Left colon (tissue), 2 donors: ENCODE measurements at places on chromosomes 12 and 14.
A peak's percentile ranks its signal among the peaks of the same experiment; 100 is the strongest.

- no peak for DNase-seq
These were observed 450.2 kb downstream of the CCER1 start for GRCh38 chr12:90504806-90505205.

DNA sequence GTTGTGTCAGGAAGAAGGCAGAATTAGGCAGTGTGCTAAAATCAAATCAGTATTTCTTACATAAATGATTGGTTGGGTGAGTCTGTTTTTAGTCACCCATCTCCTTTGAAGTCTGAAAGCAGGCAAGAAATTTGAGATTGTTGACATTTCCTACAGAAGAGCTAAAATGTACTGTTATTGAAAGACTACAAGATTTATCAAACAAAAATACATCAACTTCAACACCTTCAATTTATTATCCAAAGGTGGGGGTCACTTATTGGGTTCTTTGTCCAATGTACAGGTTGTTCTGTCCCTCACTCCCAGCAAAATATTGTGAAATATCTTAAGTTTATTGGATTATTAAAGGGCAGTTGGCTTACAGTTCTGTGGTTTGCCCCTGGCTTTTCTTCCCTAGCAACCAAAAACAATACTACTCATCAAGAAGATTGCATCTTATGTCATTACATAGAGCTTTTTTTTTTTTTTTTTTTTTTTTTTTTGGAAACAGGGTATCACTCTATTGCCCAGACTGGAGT, 20.6 kb upstream of the PKP2 start:
- no peak for DNase-seq

GRCh38 chr14:104874110-104874531, 9.1 kb downstream of the CEP170B start:
- DNase-seq: peak; percentile 19

DNA sequence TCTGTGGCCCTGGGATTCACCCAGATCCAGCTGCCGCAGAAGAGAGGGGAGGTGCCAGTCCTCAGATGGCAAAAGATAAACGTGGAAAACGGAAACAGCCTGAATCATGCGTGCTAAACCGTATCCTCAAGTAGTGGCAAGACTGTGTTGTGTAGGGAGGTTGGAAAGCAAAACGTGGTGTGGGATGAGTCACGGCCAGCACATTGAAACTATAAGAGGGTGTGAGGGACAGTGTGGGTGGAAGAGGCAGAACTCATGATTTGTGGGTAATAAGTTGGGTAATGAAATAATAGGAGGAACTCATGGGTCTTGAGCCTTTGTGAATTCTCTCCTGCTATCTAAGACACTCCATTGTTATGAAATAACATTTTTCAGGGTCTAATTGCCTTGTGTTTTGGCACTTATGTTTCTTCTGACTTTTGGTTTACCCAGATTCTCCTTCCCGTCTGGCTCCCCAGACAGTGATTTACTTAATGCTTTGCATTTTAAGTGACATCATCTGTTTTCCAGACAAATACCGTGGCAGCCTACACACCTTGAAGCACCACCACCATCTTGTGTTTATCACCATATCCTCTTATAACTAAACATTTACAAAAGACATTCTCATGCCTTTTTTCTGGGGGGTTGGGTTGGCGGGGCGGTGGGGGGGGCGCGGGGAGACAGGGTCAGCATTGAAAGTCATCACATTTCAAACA, 62.3 kb upstream of the PTCSC3 start:
- DNase-seq: no peak

- DNase-seq: no peak
These were observed 105.0 kb downstream of the ETNK1 start for GRCh38 chr12:22729957-22730443.

GRCh38 chr12:74241341-74241740, 296.3 kb upstream of the ATXN7L3B start:
- DNase-seq: no peak

- DNase-seq: no peak
These were observed 41.2 kb upstream of the PLEKHD1 start for GRCh38 chr14:69443296-69443805.

GRCh38 chr14:30985796-30986195, 39.7 kb upstream of the AP4S1 start:
- no peak for DNase-seq

GRCh38 chr12:45879363-45879895, 110.9 kb downstream of the SCAF11 start:
- no peak for DNase-seq

DNA sequence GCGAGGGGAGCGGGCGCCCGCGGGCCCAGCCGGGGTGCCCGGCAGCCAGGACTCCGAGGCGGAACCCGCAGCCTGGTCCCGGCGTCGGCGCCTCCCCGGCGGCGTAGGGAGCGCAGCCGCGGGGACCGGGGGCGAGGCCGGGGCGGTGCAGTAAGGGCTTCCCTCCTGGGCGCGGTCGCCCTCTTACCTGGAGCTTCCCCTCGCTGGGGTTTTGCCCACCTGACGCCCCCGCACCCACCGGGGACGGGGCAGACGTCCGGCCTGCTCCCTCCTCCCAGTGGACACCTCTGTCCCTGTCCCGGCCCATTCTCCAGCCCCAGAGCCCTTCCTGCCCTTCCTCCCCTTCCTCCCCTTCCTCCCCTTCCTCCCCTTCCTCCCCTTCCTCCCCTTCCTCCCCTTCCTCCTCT, 413 bp upstream of the TUBA1C start:
- DNase-seq: no peak

GRCh38 chr12:31226639-31227038, 99.3 kb downstream of the SINHCAF start:
- no peak for DNase-seq

- no peak for DNase-seq
These were observed 411.0 kb downstream of the NELL2 start for GRCh38 chr12:44465139-44465538.

DNA sequence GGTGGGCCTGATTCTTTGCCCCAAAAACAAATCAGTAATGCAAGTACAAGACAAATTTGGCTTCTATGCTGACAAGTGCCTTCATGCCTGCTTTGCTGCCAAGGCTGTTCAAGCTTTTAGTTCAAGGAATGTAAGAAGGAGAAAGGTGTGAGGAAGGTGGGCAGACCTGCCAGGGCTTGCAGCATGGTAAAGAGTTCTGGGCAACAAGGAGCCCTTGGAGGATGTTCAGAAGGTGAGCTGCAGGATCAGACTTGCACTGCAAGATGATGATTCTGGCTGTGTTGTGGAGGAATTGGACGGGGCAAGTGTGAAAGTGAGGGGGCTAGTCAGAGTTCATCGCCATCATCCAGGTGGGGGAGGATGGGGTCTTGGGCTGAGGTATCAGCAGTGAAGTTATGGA, 167.9 kb downstream of the NUAK1 start:
- no peak for DNase-seq

- peak; percentile 12 for DNase-seq
These were observed 59.3 kb downstream of the DNAI7 start for GRCh38 chr12:25135531-25136154.

DNA sequence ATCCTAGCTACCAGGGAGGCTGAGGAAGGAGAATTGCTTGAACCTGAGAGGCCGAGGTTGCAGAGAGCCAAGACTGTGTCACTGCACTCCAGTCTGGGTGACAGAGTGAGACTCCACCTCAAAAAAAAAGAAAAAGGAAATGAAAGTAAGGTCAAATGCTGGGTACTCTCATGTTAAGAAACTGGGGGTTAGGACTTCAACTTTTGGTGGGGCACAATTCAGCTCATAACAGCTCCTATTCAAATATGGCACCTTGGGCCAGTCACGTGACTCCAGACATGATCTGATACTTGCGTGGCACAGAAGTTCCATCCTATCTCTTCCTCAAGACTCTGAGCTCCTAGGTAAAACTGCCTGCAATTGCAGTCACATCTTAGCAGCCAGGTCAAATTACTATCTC, 142.7 kb downstream of the EGLN3 start:
- DNase-seq: no peak

DNA sequence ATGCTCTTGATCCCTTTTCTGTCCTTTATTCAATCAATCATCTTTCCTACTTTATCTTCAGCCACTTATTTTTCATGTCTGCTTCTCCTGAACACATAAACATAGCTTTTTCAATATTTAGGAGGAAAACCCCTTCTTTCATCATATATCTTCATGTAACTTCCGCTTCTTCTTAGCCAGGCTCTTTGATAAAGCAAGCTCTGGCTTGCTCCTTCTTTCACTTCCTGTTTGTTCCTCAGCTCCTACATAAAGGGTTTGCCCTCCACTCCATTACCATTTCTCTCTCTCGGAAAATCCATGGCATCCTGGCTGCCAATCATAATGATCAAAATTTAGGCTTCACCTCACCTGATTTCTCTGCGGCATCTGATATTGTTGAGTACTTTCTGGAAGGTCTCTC, 33.7 kb upstream of the HELB start:
- no peak for DNase-seq

DNA sequence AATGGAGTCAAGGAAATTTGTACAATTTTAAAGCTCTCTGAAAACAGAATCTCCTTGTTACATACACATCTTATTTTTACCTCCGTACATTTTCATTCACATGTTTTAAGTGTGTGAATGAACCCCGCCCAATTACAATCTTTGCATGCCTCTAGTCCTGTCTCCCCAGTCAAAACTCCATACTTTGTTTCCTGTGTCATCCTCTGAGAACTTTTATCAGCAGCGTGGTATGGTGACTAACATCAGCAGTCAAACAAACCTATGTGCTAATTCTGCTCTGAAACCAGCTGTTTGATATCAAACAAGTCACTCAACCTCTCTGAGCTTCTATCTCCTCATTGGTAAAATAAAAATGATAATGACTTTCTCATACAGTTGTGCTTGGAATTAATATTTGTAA, 15.8 kb upstream of the ERGIC2 start:
- DNase-seq: no peak

DNA sequence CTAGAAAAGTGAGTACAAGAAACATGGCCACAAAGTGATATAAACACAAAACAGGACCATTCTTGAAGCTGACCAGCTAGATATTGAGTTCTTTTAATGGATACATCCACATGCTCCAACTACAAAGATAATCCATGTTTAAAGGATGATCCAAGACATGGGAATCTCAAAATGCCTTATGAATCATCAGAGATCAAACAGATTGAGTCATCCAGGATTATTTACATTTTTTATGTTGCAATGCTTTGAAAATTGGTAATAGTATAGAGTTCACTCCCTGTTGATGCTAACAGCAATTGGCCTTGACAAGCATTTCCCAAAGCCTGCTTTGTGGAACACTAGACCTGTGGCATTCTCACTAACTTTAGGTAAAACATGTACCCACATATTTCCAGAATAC, 293.0 kb upstream of the TBX3 start:
- no peak for DNase-seq

DNA sequence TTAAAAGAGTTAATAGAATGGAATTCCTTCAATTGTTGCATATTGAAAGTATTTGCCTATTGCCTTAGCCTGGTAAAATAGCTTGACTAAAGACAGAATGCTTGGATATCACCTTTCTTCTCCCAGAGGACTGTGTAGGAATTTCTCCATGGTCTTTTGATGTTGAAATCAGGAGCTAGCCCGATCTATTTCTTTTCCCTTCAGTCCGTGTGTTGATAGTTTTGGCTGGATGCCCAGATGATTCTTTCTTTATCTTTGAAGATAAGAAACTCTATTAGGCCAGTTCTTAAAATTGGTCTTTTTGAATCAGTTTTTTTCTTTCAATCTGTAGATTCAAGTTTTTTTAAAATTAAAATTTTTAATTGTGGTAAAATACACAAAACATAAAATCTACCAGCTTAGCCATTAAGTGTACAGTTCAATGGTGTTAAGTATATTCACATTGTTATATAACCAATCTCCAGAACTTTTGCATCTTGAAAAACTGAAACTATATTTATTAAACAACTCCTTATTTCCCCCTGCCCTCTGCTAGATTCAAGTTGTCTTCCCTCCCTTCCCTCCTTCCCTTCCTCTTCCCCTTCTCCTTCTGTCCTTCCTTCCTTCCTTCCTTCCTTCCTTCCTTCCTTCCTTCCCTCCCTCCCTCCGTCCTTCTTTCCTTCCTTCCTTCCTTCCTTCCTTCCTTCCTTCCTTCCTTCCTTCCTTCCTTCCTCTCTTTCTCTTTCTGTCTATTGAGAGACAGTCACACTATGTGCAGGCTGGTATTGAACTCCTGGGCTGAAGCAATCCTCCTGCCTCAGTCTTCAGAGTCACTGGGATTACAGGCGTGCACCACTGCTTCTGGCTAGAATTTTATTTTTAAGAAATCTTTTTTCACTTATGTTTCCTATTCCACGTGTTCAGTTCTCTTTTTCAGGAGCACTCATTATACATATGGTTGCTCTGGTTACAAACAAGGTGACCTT, 10.1 kb downstream of the LACRT start:
- no peak for DNase-seq

- no peak for DNase-seq
These were observed 42.2 kb downstream of the SMUG1 start for GRCh38 chr12:54146506-54147145.
